ENCODE measurements at places on chromosomes 2 and 18.

- DNase-seq: no peak
Measured at GRCh38 chr18:56238576-56238975, 399.8 kb downstream of the TXNL1 start.

- DNase-seq: no peak
Measured at GRCh38 chr2:49719241-49719640, 564.9 kb upstream of the FSHR start.

- no peak for DNase-seq
Measured at GRCh38 chr2:227464361-227464760, 7.6 kb upstream of the AGFG1 start.

DNA sequence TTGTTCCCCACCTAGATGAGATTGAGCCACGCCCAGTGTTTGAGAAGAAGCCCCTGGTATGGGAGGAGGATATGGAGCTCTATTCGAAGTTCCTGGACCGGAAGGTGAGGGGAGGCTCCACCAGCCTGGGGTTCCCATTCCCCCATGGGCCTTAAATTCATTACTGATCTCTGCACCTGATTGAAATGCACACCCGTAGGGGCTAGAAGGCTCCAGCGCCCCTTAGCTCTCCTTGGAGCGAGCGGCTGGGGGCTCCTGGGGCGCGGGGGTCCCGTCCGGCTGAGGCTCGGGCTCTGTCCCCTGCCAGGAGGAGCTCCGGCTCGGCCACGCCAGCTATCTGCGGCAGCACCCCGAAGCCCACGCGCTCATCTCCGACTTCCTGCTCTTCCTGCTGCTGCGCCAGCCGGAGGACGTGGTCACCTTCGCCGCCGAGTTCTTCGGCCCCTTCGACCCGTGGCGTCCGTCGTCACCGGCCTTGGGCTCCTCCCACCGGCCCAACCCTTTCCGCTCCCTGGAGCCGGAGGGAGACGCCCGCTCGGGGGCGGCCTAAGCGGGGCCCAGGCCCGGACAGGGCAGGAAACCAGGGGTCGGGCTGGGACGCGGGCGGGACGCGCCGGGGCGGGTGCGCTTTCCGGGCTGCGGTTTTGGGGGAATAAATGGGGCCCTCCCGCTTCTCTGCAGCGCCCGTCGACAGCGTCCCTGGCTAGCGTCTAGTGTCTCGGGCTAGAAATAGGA is 10.9 kb downstream of the CATIP start:
- DNase-seq: no peak

- no peak for DNase-seq
Measured at GRCh38 chr2:140454717-140455116, 1674.5 kb upstream of the NXPH2 start.

DNA sequence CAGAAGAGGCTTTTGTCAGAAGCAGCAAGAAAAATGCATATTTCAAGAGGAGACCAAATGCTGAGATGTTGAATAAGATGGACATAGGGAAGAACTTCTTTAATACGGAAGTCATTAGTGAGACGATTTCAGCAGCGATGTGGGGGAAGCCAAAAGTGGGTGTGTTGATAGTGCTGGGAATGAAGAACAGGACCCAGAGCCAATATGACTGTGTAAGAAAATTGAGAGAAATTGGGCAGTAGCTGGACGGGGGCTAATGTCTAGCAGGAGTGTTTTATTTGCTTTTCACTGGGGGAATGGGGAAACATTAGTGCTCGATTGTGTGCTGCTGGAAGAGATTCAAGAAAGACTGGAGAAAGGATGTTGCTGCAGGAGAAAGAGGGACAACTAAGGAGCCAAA is 788.7 kb upstream of the KLHL29 start:
- DNase-seq: no peak

GRCh38 chr18:11713756-11714155 is 24.7 kb downstream of the GNAL start:
- DNase-seq: no peak

GRCh38 chr2:179250848-179251504 is 13.7 kb downstream of the SESTD1 start:
- no peak for DNase-seq

- DNase-seq: no peak
Measured at GRCh38 chr2:128498589-128498988, 179.9 kb upstream of the HS6ST1 start.

DNA sequence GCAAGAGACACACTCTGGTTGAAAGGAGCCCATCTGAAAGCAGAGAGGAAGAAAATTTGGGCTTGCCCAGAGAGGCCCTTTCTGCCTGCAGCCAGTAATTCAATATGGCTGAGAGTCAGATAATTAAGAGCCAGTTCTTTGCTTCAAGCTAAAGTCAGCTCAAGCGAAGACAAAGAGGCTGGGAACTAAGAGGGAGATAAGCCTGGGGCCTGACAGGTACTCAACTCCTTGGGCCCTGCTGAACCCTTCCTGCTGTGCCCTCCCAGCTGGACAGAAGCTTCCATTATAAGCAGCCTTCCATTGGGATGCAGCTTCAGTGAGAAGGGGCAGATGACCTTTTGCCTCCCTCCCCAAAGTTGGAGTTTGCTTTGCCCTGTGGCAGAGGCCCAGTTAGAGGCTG is 12.0 kb downstream of the FBXO41 start:
- no peak for DNase-seq

GRCh38 chr2:111246620-111247061 is 125.9 kb downstream of the BCL2L11 start:
- DNase-seq: no peak

GRCh38 chr2:224688997-224689396 is 27.2 kb downstream of the CCDC195 start:
- DNase-seq: no peak

DNA sequence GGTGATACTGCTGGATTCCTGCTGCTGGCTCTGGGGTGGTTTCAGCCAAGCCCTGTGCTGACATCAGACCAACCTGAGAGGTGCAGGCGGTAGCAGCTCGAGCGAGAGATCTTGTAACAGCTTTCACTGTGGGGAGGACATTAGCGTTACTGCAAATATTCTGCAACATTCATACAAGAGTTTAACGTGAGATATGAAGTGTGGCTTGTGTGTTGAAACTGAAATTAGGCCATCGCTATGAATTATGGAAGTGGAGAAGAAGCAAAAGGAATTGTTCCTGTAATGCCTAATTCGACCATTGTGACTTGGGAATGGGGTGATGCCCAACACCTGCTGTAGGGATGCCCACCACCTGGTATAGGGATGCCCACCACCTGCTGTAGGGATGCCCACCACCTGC is 6.5 kb upstream of the MLPH start:
- no peak for DNase-seq

GRCh38 chr2:191026377-191026776 is 12.4 kb upstream of the STAT1 start:
- no peak for DNase-seq

- DNase-seq: no peak
Measured at GRCh38 chr2:227323818-227324217, 1.2 kb upstream of the MFF start.

DNA sequence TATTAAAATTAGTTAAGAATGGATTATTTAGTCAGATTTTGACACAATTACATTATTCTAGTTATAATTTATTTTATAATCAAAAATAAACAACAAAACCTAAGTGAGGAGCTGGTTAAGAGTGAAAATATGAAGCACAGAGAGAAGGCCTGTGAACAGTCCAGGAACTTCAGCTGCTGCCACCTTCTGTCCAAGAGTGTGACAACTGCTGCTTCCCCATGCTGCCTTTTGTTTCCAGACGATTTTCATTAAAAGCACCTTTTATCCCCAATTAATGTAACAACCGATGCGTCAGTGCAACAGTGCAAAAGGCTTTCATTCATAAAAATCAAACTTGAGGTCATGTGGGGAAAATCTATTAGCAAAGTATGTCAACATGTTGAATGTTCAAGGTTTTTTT is 363.6 kb downstream of the CTNNA2 start:
- DNase-seq: peak; percentile 4

GRCh38 chr2:57908736-57909161 is 137.9 kb upstream of the VRK2 start:
- DNase-seq: no peak

GRCh38 chr2:233820774-233821105 is 33.6 kb downstream of the HJURP start:
- DNase-seq: no peak

DNA sequence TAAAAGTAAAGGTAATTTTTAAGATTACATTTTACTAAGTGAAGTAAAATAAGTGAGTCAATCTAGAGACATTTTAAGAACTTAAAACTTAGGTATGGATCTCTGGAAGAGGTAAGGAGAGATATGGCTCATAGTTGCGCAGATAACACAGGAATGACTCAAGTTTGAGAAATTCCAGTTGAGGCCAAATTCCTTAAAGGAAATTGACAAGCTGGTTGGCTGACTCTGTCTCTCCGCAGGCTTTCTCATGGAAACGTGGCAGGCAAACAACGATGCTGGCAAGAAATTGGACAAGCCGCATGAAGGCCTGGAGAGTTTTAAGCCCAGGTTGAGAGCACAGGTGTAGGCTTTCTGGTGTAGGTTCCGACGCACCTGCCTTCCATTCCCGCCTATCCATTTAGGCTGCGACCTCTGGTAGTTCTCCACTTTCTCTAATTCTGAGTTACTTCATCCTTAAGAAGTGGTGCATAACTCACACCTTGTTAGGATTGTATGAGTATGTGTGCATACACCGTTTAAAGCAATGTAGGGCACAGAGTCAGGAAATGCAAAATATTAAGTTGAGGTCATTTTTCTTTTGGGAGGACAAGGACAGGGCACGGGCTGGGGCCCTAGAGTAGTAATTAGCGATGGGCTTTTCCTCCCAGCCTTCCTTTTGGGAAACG is 589 bp upstream of the DAW1 start:
- DNase-seq: no peak

GRCh38 chr18:60232541-60232940 is 140.0 kb downstream of the MC4R start:
- DNase-seq: no peak

DNA sequence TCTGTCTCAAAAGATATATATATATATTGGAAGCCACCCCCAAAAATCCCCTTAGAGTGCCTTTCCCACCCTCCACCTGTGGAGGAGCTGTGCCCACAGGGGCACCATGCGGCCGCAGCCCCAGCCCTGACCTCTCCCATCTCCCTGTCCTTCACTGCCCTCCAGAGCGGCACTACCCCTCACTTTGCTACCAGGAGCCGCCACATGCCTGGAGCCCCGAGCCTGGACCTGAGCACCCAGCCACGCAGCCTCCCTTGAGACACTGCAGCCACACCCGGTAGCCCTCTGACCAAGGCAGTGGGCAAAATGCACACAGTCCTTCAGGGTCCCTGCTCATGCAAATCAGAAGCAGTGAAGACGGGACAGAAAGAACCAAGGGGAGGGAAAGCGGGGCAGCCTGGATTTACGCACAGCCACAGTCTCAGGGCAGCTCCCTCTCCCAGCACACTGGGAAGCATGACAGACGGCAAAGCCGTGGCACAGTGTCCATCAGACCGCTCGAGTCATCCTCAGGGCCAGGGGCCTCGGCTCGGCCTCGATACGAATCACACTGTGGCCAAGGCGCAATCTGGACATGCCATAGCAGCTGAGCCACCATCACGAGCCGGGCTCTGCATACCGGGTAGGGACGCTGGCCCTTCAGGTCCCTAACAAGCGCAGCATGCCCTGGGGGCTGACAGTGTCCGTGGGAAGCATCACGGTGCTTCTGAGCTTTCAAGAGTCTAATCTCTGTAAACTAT is 10.1 kb downstream of the HDAC4 start:
- no peak for DNase-seq

DNA sequence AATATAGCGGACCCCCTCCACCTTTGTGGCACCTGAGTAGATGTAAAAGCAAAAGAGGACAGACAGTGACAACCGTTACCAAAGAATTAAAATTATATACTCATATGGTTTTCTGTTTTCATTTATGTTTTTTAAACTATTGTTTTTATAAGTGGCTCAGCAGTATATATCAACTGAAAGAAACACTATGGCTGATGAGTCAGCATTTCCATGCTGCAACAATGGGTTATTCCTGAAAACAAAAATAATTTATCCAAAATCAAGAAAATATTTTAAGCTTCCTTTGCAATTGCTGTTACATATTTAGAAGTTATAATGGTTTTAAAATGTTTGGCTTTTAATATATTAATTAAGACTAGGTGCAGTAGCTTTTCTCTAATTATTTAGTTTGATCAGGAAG is 17.7 kb downstream of the MRPS9 start:
- no peak for DNase-seq

- no peak for DNase-seq
Measured at GRCh38 chr18:58526425-58527284, 102.2 kb downstream of the ALPK2 start.

- peak; percentile 31 for DNase-seq
Measured at GRCh38 chr2:240831594-240832204, 11.7 kb upstream of the KIF1A start.

- no peak for DNase-seq
Measured at GRCh38 chr18:79615586-79615985, 64.0 kb upstream of the CTDP1 start.

DNA sequence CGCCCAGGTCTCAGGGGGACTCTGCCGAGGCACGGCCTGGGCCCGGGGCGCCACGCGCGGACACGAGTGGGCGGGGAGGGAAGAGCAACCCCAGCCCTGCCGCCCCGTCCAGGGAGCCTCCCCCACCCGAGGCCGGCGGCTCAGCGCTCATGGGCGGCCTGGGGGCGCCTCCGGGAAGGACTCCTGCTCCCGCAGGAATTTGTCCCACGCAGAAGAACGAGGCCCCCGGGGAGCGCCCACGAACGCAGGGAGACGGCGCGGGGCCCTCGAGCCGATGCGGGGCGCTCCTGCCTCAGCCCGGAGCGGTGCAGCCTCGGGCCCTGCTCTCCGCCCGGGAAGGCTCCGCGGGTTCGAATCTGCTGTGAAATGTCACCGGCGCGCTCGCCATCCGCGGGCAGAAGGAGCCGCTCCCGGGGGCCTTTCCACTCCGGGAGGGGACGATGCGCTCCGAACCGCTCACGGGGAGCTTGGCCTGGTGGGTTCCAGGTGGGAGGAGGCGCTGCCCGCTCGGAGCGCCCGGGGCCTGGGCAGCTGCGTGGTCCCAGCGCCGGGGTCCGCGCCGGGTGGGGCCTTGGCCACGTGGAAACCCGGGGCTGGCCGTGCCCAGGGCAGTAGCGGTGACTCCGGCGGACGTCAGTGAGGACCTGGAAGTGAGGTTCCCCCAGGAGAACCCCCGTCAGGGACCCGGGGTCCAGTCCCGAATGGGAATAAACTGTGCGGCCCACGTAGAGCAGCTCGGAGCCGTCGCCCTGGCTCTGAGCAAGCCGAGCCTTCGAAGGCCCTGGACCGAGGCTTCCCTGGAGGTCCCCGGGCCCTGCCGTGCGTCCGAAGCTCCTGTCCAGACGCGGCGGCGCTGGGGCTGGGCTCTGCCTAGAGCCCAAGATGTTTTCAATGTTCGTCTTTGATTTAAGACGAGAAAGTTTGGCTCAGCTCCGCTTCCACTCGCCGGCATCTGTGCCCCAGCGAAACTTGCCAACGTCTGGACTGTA is 41.4 kb upstream of the CTDP1 start:
- no peak for DNase-seq

- DNase-seq: peak; percentile 68
Measured at GRCh38 chr2:27828305-27828704, 56.8 kb downstream of the MRPL33 start.

GRCh38 chr2:10873171-10873570 is 38.6 kb upstream of the KCNF1 start:
- DNase-seq: no peak

All from NCI-H146 (cell line).